ENCODE measurements at places on chromosomes 3 and 15.

DNA sequence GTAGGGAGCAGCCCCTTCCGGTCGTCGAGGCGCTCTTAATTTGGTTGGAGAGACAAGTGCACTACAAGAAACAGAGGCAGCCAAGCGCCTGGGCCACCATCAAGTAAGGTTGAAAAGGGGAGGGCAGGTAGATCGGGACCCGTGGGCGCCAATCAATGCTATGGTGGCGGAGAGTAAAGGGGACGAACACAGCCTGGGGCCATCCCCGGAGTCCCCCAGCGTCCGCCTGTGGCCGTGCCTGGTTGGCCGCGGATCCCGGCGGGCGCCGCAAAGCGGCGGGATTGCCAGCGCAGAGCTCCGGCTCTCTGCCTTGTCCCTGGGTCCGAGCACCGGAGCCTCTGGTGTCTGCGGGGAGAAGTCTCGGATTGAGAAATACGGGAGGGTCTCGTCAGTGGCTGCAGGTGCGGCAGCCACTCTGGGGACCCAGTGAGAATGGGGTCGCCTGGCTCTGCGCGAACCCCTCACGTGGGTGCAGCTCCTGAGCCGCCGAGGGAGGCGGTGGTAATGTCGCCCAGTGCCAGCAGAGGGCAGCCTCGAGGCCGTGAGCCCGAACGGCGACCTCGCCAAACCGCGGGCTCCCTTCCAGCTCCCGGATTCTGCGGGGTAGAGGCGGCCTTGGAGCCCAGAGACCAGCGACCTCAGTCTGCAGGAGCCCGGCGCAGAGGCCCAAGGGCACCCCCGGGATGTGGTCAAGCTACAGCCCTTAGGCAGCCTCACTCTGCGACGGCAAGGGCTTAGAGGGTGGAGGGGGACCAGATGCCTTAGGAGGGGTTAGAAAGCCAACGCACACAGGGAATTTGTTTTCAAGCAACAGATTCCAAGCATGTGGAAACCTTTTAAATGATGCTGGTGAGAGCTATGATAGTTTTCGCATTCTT lies 10.8 kb downstream of the FOXL2 start:
- peak; percentile 32 for DNase-seq

DNA sequence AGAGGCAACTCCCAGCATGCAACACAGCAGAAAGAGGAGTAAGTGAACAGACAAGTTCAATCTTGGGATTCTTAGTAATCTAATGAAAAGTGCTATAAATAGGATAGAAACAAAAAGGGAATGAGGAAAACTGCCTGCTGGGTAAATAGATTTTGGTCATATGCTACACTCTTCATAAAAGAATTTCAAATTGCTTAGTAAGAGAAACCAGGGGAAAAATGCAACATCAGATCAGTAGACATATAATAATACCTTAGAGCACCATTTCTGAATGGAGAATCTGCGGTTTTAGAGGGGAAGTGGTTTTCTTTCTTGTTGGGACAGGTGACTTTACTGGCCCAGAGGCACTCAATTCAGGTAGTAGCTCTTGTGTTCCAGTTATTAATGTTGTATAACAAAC lies 13.4 kb upstream of the TBC1D5 start:
- DNase-seq, result no peak

DNA sequence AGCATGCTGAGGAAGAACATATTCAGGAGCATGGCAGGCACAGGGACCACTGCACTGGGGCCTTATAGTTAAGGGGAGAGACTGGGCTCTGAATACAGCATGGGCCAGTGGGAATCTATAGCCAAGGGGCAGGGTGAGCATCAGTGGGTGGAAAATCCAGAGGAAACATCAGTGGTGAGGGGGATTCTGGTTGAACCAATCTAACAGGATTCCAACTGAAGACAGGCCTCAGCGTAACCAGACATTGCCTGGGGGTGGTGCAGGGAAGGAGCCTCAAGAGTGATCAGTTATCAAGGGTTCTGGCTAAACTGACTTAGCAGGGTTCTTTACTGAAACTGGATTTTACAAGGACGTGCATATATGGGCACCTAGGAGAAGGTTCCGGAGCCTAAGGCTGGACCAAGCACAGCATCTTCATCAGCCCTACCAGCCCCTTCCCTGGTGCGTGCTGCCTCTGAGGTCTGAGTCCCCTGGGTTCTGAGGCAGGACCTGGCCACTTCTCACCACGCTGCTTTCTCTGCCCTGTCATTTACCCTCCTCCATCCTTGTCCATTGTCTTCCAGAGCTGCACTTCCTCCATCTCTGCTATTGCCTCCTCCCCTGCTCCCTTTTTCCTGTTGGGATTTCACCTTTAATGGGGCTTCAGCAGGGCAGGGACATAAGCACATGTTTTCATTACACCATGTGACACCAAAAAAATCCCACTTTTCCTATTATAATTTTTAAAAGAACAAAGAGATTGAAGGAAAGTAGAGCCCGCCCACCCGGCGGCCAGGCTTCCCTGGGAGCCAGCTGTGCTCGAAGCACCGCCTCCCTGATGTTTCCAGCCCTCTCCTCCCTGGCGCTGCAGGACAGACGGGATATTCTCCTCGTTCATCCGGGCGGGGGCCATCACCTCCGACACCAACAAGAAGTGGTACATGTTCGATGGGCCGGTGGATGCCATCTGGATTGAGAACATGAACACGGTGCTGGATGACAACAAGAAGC lies 52.1 kb downstream of the DNAH1 start:
- DNase-seq, result peak; percentile 15

GRCh38 chr3:4306860-4307259 lies 3.7 kb downstream of the SETMAR start:
- no peak for DNase-seq
